CD4-positive, alpha-beta T cell treated with Interleukin-6 for 4 hours (primary cell): ENCODE measurements at places on chromosomes 11 and 22.

DNA sequence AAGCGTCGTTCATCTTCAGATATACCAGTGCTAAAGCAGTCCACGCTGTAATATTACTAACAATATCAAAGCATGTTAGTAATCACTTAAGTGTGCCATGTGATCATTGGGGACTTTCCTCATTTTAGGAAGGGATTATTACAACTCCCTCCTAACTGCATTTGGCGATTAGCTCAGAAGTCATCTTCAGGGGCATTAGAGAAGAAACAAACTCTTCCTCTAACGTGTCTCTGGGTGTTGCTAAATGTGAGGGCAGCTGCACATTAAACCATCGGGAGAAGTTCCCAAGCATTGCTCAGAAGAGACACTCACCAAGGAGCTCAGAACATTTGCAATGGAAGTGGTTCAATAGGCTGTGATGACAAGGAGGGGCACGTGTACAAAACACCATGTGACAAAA lies 17.2 kb downstream of the TESMIN start:
- no peak for DNase-seq

DNA sequence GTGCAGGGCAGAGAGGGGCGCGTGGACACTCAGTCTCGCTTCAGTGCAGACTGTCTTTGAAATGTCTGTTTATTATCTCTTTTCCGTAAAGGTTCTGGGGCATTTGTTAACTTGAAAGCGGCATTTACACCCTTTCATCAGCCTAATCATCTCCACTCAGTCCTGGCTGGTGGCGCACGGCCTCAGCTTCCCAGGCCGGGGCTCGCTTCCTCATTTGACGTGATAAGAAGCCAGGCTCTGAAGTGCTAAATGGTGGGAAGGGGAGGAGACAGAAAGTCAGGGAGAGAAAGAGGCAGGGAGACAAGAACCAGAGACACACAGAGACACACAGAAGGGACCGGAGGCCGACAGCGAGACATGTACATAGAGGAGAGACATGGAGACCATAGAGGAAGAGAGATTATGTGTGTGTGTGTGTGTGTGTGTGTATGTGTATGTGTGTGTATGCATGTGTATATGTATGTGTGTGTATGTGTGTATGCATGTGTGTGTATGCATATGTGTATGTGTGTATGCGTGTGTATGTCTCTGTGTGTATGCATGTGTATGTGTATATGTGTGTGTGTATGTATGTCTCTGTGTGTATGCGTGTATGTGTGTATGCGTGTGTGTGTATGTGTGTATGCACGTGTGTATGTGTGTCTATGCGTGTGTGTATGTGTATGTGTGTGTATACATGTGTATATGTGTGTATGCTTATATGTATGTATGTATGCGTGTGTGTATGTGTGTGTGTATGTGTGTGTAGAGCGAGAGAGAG lies 101.5 kb downstream of the ST3GAL4 start:
- no peak for DNase-seq

DNA sequence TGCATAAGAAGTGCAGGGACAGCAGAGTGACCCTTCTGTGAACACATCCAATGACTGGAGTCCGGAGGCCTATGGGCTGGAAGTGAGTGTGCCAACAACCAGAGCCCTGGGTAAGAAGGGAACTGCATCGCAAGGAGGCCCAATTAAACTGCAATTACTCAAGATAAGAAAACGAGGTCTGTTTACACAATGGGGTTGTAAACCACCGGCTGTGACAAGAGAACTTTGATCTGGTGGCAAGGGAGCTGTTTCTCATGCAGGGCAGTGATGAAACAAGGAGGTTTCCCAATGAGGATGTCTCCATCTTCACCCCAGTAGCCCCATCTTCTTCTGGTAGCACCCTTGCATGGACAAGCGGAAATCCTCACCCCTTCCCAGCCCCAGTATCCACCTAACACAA lies 21.5 kb downstream of the ETS1 start:
- no peak for DNase-seq

DNA sequence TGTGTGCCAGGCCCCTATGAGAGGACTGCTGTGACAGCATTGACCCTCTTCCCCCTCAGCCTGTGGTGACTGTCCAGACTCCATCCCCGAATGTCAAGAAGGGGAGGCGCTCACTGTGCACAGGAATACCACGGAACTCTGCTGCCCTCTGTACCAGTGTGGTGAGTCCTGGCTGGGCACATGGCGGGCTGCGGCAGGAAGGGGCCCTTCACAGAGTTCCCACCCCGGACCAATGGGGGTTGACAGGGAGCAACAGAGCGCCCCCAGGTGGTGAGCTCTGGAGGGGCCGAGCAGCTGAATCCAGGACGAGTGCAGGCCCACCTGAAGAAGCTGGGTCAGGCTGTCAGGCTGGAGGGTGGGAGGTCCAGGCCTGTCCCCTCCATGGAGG lies 83.8 kb upstream of the MYOD1 start:
- DNase-seq, result no peak

- no peak for DNase-seq
Observed at GRCh38 chr22:29738118-29738815, 18.5 kb downstream of the CABP7 start.

DNA sequence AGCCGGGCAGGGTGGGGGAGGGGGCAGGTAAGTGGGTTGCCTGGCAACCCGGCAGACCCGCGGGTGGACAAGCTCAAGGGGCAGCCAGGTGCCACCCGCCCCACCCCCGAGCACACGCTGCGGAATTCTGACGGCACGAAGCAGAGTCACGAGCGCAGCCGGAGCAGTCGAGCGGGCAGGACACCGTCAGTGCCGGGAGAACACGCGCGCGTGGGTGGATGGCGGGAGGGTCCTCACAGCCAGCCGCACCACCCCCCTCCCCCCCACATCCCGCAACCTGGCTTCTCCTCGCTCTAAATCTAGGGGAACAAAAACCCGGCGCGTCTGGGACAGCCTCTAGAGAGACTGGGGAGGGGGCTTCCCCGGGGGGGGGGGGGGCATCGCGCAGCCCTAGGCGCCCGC lies 133.1 kb upstream of the HSD17B12 start:
- DNase-seq, result no peak

- DNase-seq, result no peak
Observed at GRCh38 chr11:2582351-2582945, 117.3 kb downstream of the KCNQ1OT1 start.

GRCh38 chr11:81700076-81700475 lies 1033.6 kb downstream of the FAM181B start:
- no peak for DNase-seq

GRCh38 chr11:33375688-33376311 lies 118.6 kb downstream of the HIPK3 start:
- no peak for DNase-seq

GRCh38 chr11:112655371-112655770 lies 305.8 kb upstream of the NCAM1 start:
- no peak for DNase-seq

DNA sequence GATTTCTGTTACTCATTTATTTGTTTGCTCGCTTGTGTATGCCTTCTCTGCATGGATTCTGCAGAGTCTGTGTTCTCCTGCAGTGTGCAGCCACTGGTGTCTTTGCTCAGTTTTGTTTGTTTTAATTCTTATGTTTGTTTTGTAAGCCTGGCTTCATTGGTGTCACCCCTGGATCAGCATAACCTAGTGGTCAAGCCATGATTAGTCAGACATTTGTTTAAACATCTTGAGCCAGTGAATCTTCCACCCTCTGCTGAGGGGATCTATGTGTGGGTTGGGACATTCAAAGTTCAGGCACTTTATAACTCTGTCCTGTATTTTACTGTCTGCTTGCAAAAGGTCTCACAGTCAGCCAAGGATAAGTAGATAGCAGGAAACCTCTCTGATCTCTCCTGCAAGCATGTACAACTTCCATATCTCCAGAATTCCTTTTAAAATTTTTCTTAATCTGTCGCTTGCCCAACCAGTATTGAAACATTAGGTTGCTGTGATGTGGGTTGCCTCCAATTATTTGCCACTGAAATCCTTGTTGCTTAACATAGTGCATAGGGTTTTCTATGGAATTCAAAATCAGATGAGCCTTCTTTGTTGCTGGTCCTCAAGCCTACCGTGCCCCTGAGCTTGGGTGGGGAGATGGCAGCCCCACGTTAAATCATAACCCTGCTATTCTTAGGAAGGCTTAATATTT lies 86.8 kb downstream of the KCNQ1OT1 start:
- no peak for DNase-seq

DNA sequence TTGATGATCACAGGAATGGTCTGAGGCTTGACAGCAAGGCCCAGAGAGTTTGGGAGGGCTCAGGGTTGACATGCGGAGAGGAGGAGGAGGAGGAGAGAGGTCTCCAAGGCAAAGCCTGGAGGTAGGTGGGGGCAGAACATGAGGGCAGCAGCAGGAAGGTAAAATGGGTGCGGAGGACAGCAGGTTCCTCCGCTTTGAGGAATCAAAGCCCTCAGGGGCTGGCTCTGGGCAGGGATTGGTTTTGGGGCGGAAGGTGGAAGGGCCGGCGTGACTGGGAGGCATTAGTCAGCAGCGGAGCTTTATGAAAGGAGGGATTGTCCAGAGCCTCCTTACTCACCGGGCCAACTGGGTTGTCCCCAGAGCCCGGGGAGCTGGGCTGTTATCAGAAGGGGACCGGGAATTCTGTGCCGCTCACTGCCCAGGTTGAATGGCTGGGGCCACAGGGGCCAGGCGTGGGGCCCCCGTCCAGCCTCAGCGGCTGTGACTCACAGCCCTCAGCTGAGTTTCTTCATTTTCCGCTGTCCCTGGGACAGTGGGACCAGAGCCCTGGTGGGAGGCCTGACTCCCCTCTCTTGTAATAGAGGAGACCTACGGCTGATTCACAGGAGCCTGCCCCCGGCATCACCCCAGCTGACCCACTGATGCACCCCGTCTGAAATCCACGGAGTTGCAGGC lies 36.2 kb downstream of the LIF start:
- no peak for DNase-seq

- DNase-seq, result no peak
Observed at GRCh38 chr11:66151273-66151672, 81.2 kb downstream of the PACS1 start.

DNA sequence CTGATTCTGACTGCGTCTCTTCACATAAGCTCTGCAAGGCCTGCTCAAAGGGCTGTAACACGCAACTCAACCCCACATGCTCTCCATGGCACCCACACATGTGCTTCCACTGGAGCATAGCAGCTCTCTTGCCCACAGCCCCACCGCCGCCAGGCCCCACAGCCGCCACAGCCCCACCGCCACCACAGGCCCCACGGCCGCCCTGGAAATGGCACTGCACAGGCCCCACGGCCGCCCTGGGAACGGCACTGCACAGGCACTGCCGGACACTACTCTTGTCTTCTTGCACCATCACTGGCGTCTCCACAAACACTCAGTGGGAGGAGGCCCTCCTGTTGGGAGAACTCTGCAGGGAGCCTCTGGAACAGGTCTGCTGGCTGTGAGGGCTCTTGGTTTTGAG lies 8.6 kb downstream of the MOB2 start:
- peak; percentile 0 for DNase-seq

DNA sequence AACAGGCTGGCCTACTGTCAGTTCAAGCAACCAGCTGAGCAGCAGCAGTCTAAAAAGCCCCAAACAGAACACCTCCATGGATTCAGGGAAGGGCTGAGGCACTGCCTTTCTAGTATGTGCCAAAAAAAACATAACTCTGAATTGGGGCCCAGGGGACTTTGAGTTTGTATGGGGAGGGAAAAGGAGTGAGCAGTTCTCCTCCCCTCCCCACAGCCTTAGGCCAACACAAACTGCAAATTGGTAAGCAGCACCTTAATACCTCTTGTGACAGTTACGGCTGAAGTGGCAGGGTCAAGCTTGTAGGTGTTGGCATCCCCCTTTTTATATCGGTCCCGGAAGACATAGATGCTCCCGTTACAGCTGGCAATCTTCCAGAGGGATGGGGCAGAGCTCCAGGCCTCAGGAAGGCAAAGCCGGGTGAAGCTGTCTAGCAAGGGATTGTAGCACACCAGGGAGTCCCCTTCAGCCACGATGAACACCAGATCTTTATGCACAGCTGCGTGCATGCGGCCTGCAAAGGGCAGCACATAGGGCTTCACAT lies 6.0 kb downstream of the KBTBD4 start:
- no peak for DNase-seq

- no peak for DNase-seq
Observed at GRCh38 chr22:23381661-23382427, 198.2 kb downstream of the IGLL1 start.

DNA sequence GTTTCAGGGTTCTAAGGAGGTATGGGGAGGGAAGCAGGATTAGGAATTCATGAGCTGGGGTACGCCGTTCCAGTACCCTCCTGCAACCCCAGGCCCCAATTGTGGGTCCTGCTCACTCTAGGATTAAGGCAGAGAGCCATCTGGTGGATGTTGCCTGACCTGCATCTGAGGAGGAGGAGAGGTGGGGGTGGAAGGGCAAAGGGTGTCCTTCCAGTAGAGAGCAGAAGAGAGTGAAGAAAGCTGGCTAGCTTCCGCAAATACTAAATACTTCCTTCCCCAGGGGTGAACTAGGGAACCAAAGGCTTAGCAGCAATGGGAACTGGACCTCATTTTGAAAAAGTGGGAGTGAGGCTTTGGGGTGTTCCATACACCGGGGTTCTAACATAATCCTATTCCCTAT lies 10.6 kb downstream of the LRRC51 start:
- DNase-seq, result peak; percentile 79

DNA sequence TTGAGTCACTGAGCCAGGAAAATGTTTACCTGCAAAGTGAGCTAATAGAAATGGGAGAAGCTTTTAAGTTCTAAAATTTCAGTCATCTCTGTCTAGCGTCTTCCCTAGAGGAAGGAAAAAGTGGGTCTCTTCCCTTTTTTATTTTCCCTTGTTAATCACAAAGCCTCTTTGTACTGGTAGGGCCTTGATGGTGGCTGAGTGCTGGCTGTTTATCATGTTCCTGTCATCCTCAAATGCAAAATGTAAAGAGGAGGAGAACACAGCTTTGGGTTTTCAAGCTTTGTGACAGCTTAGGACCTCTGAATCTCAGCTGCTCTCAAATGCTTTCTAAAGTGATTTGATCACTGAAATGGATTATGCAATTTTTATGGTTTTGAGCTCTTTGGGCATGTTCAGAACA lies 222.0 kb downstream of the TMEM135 start:
- DNase-seq, result no peak

DNA sequence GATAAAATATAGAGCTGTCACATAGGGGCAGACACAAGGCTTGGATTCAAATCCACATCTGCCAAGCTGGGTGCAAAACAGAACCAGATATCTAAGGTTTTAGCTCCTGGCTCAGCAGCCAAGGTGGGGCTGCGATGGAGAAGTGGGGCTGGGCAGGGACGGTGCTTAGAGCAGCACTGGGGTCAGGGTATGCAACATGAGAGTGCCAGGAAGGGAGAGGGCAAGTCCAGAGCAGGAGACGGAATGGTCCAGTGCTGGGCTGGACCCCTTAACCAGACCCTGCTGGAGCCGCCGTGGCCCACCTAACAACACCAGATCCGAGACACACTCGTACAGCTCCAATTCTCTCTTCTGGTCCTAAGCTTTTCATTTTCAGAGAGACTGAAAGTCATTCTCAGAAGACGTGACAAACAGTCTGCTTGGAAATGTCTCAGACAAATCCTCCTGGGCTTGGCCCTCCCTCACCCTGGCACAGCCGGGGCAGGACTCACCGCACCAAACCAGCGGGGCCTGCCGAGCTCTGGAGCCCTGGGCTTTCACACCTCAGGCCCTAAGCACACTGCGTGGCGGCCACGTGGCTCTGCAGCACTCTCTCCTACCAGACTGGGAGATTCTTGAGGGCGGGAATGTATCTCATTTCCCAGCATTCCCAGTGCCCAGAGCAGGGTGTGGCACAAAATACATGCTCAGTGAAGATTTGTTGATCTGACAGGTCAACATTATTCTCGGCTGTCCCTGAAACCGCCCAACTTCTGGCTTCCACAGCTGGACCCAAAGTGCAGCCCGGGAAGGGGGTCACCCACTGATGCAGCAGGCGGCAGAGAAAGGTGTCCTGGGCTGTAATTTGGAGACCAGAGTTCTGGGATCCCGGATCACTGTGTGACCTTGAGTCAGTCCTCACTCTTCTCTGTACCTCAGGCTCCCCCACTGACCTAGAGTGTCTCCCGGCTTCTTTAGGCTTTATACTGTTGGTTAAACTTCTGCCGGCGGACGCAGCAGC lies 11.6 kb downstream of the LRRC32 start:
- DNase-seq, result no peak
